ENCODE measurements at places on chromosomes 7 and 10.

DNA sequence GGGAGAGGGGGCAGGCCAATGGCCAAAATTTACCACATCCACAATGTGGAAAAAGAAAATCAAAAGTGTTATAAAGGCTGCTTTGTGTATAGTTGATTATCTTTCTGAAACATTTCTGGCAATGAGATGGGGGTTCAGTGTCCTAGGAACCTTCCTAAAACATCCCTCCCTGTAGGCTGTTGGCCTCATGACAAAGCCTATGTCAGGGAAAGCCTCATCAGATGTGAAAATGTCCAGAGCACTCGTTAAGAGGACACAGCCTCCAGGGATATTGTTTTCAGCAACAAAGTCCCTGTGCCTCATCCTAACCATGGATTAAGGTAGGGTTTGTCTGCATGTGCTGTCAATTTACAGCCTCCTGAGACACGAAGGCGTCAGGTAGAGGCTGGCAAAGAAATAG, 17.0 kb downstream of the SUN3 start:
- H3K4me3 ChIP-seq = no peak overlapping the region
- no peaks in the 10 kb centered on the region for H3K4me1 ChIP-seq
- DNase-seq = no peak
- no peaks in the 10 kb centered on the region for H3K27me3 ChIP-seq
- no peaks in the 10 kb centered on the region for H3K36me3 ChIP-seq
- H3K27ac ChIP-seq = no peak overlapping the region

DNA sequence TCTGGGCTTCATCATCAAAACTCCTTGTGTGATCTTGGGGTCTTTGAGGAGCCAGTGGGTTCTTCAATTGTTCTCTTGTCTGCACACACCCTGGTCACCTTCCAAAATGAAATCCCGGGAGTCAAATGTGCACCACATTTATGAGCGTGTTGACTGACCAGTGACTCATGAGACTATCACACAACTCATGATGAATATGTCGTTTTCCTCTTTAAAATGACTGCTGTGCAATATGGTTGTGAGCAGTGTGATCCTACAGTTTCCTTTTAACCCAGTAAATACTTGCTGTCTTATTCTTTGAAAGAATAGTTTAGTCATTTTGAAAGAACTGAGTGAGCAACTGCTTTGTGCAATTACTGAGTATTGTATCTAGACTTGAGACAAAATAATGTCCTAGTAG, 149.2 kb downstream of the DYNC1I1 start:
- no peak overlapping the region for H3K27ac ChIP-seq
- H3K4me1 ChIP-seq = no peaks in the 10 kb centered on the region
- no peaks in the 10 kb centered on the region for H3K36me3 ChIP-seq
- peaks cover 54% of the 10 kb centered on the region for H3K27me3 ChIP-seq
- H3K4me3 ChIP-seq = no peak overlapping the region
- no peak for DNase-seq

GRCh38 chr7:5615190-5616070, 166.0 kb downstream of the RNF216 start:
- H3K36me3 ChIP-seq = no peaks in the 10 kb centered on the region
- H3K4me3 ChIP-seq = no peak overlapping the region
- no peak for DNase-seq

DNA sequence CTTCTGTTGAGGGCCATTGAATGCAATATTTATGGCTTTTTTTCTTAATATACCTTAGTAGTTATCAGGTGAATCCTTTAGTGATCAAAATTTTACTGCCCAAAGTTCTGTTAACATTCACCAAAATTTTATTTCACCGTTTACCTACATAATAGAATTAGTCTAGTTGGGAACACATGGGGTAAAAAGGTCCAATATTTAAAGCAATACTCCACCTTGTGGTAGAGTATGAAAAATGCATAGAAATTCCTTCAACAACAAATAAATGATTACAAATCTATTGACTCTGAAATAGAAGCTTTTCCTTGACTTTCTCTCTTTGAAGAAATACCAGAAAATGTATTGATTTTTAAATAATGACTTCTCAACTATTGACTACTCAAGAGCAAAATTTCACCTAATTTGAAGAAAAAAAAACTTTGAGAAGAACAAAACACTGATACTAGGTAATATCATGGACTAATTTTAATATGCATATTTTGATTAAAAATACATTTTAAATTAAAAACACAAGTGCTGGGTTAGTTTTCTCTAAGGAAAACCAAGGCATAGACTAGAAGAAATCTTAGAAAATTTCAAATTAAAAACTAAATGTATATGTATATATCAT, 43.3 kb downstream of the POLR1F start:
- H3K4me1 ChIP-seq = no peaks in the 10 kb centered on the region
- peak; percentile 12 for DNase-seq
- no peaks in the 10 kb centered on the region for H3K36me3 ChIP-seq
- no peaks in the 10 kb centered on the region for H3K27me3 ChIP-seq
- no peak overlapping the region for H3K27ac ChIP-seq

DNA sequence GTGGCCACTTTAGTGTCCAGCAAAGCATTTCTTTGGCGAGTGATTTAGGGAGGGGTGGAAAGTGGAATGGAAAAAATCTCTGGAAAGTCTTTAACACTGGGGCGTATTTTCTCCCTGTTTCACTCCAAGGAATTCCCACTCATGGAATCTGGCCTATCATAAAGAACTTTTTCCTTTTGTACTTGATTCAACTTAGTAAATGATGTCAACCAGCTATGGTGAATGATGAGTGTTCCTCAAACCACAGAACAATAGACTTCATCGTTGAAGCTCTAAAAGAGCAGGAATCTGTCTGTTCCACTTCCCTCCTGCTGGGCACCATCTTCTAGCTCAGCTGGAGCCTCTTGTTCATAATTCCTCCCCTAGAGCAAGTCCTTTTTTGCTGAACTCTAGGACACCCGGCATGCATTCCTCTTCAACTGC, 66.5 kb downstream of the EPDR1 start:
- H3K27ac ChIP-seq = no peak overlapping the region
- H3K4me1 ChIP-seq = no peaks in the 10 kb centered on the region
- no peaks in the 10 kb centered on the region for H3K36me3 ChIP-seq
- H3K4me3 ChIP-seq = no peak overlapping the region

- DNase-seq = peak; percentile 72
- peak overlapping the region; percentile 40 for H3K4me3 ChIP-seq
- no peaks in the 10 kb centered on the region for H3K36me3 ChIP-seq
Observed at GRCh38 chr10:3763035-3763456, 22.0 kb downstream of the KLF6 start.

- no peak overlapping the region for H3K4me3 ChIP-seq
- peaks cover 84% of the 10 kb centered on the region for H3K27me3 ChIP-seq
- H3K36me3 ChIP-seq = no peaks in the 10 kb centered on the region
Observed at GRCh38 chr10:77287647-77288120, 349.9 kb downstream of the KCNMA1 start.

DNA sequence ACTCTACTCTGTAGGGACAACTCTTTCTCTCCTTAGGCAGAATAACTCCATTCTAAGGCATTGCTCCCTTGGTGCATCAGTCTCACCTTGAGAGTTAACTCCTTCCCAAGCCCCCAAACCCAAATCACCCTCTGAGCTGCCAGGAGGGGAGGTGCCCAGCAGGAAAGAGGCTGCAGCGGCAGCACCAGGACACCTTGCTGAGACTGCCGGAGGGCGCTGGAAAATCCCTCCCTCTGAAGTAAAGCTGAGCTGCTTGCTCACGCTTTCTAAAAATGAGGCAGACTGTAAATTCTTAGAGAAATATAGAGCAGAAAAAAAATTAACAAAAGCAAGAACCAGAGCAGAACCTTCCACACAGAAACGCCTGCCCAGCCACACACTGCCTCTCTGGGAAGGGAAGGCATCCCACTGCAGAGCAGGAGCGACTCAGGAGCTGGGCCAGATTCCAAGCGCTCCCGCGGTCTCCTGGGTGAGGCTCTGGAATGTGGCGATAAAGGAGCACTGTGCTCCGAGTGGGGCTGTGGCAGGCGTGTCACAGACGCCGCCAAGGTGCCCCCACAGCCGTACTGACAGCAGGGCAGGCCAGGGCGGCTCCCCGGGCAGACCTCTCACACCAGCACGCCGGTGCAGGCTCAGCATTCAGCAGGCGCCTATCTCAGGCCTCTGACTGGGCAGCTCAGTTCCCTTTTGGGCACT, 202.1 kb downstream of the TNS3 start:
- H3K36me3 ChIP-seq = no peaks in the 10 kb centered on the region
- peaks cover 42% of the 10 kb centered on the region for H3K4me1 ChIP-seq

GRCh38 chr7:154388999-154389398, 336.8 kb downstream of the DPP6 start:
- no peak overlapping the region for H3K4me3 ChIP-seq
- H3K36me3 ChIP-seq = no peaks in the 10 kb centered on the region
- H3K27ac ChIP-seq = no peak overlapping the region
- H3K27me3 ChIP-seq = no peaks in the 10 kb centered on the region
- DNase-seq = no peak

DNA sequence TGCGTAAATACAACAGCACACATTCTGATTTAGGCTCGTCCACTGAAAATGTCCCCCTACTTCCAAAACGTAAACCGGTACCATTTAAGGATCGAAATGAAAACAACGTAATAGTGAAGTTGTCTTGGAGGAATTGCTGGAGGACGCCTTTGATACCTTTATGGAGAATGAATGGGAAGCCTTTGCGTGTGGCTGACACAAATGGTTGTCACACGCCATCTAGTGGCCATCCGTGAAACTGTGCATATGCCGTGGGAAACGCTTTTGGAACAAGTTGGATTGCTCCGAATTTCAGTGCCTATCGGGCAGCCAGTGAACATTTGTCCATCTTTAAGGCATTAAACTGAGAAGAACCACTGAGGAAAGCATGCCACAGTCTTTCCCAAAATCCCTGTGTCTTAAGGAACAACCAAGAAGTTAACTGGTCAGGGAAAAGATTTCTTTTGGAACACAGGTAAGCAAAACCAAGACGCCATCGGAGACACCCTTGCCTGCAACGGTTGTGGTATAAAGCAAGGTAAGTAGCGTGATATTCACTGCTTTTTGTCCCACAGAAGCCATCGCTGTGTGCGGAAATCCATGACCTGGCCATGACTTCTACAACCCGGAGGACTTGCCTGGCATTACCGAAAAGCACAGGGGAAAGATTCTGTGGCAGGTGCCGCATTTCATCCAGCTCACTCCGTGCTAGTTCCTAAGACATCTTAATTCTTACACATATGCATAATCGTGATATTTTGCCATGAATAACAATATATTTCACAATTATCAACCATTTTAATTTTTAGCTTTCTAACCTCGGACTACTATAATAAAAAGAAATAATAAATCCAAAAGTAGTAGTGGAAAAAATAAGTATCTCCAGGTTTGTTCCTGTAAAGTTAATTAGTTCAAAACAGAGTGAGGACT, 100.6 kb downstream of the FAM204A start:
- no peaks in the 10 kb centered on the region for H3K4me1 ChIP-seq
- H3K4me3 ChIP-seq = no peak overlapping the region
- no peak overlapping the region for H3K27ac ChIP-seq
- peak; percentile 81 for DNase-seq
- H3K36me3 ChIP-seq = no peaks in the 10 kb centered on the region
- H3K27me3 ChIP-seq = peaks cover 81% of the 10 kb centered on the region

DNA sequence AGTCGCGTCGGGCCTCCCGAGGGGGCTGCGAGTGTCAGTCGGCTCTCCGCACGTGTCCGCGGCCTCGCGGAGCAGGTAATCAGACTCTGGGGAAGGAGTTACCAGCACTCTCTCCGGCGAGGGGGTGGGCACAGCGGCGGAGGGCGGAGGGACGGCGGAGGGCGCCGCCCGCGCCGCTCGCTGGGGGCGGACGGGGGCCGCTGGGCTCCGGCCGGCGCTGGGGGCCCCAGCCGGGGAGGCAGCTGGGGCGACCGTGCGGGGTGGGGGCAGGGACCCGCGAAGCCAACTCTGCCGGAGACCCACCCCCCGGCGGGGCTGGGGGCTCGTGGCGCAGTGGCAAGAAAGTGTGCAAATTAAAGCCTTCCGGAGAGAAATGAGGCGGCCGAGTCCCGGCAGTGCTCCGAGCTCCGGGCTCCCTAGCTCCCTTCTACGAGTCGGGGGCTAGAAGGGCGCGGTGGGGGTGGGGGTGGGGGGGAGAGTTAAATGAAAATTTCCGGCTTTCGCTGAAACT, at the start of gene CDK6:
TSS of gene CDK6 (minus strand) at position 85 of the 511 bp plus-strand sequence. CDS start 3,250 bp downstream, outside the sequence.
- DNase-seq = no peak
- peak within 1 kb of the TSS; percentile 53 for H3K27ac ChIP-seq
- no peaks in the 10 kb centered on the region for H3K36me3 ChIP-seq
- peaks cover 32% of the 10 kb centered on the region for H3K4me1 ChIP-seq

DNA sequence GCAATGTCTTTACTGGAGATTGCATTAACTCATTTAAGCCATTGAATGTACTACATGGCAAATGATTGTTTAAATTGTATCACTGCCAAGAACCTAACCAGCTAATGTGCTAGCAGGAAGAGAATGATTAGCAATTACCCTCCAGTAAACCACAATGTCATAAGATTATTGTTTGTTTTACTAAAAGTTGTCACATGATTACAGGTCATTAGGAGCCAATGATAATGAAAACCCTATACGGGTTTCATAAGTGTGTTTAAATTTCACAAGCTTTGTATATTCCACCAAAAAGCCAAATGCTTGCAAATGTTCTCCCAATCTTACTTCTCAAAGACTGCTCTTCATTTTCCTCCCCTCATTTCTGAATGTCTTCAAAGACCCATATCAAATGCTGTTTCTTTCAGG, 76.5 kb upstream of the PPP1R3C start:
- H3K27me3 ChIP-seq = no peaks in the 10 kb centered on the region
- no peaks in the 10 kb centered on the region for H3K4me1 ChIP-seq
- H3K36me3 ChIP-seq = no peaks in the 10 kb centered on the region
- H3K27ac ChIP-seq = no peak overlapping the region

DNA sequence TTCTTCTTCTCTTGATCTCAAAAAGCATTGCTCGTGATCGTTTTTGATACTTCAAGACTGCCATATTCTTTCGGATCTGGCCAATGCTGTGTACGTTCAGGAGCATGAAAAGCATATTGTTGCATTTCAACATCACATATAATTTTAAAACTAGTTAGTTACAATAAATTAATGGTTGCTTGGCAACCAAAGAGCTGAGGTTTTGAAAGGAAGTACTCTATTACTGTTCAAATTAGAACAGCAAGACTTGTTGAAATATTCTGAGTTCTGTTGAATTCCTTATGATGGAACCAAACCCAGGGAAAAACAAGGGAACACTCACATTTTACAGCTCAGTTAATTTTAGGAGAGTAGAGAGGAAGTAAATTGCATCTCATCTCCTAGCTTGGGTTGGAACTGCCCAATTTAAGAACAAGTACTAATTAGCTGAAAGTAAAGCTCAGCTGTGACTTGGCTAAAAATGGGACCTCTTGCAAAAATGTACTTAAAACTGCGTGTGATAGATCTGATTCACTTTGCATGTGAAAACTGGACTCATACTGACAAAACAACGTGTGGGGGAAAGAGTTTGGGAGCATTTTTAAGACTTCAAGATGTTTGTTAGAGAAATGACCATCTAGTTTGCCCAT, 21.2 kb downstream of the OR9A2 start:
- H3K36me3 ChIP-seq = no peaks in the 10 kb centered on the region
- DNase-seq = no peak
- H3K4me1 ChIP-seq = peaks cover 8% of the 10 kb centered on the region
- H3K27me3 ChIP-seq = no peaks in the 10 kb centered on the region

DNA sequence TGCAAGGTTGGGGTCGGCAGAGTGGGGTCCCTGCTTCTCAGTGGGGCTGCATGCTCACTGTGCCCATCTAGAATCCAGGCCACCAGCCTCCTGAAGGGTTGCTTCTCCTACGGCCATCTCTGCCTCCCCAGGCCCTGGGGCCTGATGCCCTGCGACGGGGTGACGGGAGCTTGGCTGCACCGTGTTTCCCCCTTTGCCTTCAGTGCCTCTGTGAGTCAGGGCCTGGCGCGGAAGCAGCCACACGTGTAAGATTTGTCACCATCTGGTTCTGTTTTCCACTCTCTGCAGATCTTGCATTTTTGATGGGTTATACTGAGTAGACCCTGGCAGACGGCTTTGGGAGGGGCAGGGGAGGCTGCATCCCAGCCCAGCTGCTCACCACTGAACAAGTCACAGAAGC, 7.2 kb downstream of the ADAMTS14 start:
- H3K27ac ChIP-seq = no peak overlapping the region
- DNase-seq = no peak

Measured in HCT116 (cell line).